ENCODE measurements at places on chromosomes 16 and 17.

DNA sequence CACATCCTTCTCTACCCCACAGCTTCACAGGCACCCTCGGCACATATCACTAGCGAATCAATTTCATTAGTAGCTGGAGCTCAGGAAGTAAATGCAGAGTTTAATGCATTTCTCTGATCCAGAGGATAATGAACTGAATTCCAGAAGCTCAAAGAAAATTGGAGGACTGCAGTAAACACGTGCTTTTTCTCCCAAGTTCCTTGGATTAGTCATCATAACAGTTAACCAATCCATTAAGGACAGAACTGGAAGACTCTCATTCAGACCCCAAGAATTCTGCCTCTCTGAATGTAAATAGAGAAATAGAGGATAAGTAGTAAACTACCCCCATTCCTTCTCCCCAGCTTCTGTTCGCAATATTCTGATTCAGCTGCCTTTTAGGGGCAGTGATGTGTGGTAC lies 40.7 kb downstream of the DUSP14 start:
- DNase-seq, result no peak

- peak; percentile 55 for DNase-seq
Observed at GRCh38 chr16:4624827-4625559, 367 bp downstream of the MGRN1 start.

- DNase-seq, result no peak
Observed at GRCh38 chr17:17725752-17726457, 44.6 kb downstream of the RAI1 start.

- DNase-seq, result no peak
Observed at GRCh38 chr17:846901-847843, 65.0 kb downstream of the MRM3 start.

DNA sequence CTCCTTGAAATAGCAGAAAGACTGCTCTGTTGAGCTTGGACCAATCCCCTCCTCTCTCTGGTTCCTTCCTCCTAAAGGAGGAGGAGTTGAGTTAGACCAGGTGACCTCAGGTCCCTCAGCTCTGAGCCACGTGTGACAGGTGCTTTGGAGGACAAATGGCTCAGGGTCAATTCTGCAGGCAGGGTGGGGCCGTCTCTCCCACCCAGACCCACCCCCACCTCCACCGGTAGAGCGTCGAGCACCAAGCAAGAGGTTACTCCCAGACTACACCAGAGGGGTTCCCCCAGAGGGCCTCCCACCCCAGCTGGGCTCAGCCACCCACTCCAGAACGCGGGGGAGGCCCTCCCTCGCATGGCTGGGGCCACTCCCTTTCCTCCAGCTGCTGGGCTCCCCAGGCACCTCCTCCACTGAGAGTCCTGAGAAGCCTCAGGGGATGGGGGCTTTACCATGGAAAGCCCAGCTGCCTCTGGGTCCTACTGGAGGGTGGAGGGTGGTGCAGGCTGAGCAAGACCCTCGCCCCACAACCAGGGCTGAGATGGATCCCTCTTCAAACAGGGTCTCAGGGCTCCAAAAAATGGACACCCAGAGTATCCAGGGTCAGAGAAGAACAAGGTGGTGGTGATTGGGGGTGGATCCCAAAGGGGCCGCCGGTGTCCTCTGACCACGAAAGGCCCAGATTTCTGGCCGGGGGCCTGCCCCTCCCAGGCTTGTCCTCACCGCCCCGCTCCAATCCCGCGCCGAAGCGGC lies 7.6 kb downstream of the MYO1C start:
- DNase-seq, result peak; percentile 65

GRCh38 chr17:65190467-65191097 lies 53.4 kb downstream of the RGS9 start:
- DNase-seq, result peak; percentile 37

DNA sequence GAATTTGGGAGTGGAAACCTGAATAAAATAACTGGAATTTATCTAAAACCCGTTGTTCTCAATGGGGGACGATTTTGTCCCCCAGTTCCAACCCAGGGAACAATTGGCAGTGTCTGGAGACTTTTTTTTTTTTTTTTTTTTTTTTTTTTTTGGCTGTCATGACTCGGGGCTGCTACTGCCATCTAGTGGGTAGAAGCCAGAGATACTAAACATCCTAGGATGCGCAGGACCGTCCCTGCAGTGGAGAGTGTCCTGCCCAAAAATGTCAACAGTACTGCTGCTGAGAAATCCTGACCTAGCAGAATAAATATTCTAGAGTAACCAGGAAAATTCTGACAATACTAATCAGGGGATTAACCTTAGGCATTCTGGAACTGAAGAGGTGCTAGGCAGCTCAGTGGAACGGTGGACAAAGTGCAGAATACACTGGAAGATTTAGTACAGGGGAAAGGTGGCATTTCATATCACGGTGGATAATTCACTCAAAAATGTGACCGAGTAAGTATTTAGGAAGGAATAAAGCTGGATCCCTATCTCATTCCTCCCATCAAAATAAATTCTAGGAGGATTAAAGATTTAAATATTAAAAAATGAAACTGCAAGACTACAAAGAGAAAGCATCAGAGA lies 107.6 kb downstream of the SPECC1 start:
- DNase-seq, result peak; percentile 60

GRCh38 chr16:11681556-11681955 lies 13.3 kb downstream of the SNN start:
- no peak for DNase-seq

DNA sequence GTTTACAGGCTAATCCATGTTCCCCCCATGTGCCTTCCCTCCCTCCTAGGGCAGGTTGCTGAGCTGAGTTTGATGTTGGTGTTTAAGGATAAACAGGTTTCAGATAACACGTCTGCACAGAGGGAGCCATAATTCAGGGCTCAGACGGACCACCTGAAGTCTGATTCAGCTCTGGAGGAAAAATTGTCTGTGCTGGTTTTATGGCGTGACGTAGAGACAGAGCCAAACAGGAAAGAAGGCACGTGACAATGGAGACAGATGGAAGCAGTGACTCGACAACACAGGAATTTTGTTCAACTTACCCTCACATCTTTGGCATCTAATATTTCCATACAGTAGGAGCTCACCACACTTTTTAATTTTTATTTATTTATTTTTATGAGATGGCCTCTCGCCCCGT lies 10.7 kb upstream of the USP10 start:
- peak; percentile 72 for DNase-seq

- DNase-seq, result no peak
Observed at GRCh38 chr17:73170324-73170723, 5.5 kb downstream of the SSTR2 start.
